ENCODE measurements at places on chromosomes 1 and 21. TPM values are rescaled to one million over a fixed set of nuclear protein-coding genes. Genes with fewer than 3 reads are reported as not detected.

GRCh38 chr1:173253046-173253445 is 45.9 kb upstream of the TNFSF4 start:
- DNase-seq = no peak

DNA sequence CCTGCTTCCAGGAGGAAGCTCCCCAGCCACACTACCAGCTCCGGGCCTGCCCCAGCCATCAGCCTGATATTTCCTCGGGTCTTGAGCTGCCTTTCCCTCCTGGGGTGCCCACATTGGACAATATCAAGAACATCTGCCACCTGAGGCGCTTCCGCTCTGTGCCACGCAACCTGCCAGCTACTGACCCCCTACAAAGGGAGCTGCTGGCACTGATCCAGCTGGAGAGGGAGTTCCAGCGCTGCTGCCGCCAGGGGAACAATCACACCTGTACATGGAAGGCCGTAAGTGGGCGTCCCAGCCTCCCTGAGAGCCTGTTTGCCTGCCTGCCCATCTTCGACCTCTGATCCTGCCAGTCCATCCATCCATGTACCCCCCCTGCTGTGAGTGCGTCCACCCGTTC is 3.6 kb downstream of the ECM1 start:
- no peak for DNase-seq

GRCh38 chr1:235102993-235103411 is 25.6 kb downstream of the TOMM20 start:
- DNase-seq = no peak

GRCh38 chr1:9294910-9295636 is 2.4 kb downstream of the SPSB1 start:
- peak; percentile 55 for DNase-seq

- no peak for DNase-seq
Measured at GRCh38 chr1:59446257-59446901, 149.5 kb downstream of the FGGY start.

GRCh38 chr1:68812333-68812732 is 315.5 kb upstream of the DEPDC1 start:
- no peak for DNase-seq

DDAH1 gene
- total RNA-seq = 0.09 TPM

FCRL2 gene
- not detected for total RNA-seq

GJB3 gene
- total RNA-seq = not detected

SMPDL3B gene
- total RNA-seq = 0.27 TPM

TMEM82 gene
- total RNA-seq = not detected

PLA2G2C gene
- total RNA-seq = 0.59 TPM

Data from activated CD8-positive, alpha-beta T cell treated with anti-CD3 and anti-CD28 coated beads for 36 hours (primary cell).